Kasumi-1 (cell line): ENCODE measurements at places on chromosomes 3 and 15.

DNA sequence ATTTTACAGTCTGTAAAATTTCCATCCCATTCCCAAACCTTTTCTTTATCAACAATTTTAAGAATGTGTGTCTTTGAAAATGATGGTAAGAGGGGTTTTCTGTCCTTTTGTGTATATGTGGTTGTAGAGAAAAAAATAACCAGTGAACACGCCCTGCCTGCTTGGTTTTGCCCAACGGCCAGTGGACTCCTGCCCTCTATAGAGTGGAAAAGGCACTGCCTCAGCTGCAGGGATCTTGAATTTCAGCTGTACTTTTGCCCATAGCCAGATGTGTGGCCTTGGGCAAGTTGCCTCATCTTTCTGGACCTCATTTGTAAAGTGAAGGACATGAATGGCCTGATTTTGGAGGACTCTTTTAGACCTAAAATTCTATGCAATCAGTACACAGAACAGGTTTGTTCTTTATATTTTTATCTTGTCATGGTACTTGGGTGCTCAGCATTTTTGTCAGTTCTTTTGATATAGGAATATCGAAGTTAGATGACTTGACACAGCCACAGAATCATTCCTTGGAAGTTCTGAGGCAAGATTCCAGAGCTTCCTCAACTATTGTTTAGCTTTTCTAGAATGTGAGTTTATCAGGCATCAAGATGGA, 81.0 kb downstream of the CLDN11 start:
- DNase-seq = no peak

- no peak for DNase-seq
These were observed 128.4 kb upstream of the RAD18 start for GRCh38 chr3:9091486-9092235.

- DNase-seq = no peak
These were observed 275.8 kb downstream of the SATB1 start for GRCh38 chr3:18149386-18149785.

- no peak for DNase-seq
These were observed 226.2 kb downstream of the PDCD6IP start for GRCh38 chr3:34024447-34025240.

- DNase-seq = no peak
These were observed 882 bp downstream of the GXYLT2 start for GRCh38 chr3:72888546-72889309.
